Stimulated activated CD4-positive, alpha-beta T cell treated with anti-CD3 and anti-CD28 coated beads, TNF-alpha, amount 100 ng/mL, for 1 hour (primary cell): ENCODE measurements at places on chromosomes 6 and 20.

DNA sequence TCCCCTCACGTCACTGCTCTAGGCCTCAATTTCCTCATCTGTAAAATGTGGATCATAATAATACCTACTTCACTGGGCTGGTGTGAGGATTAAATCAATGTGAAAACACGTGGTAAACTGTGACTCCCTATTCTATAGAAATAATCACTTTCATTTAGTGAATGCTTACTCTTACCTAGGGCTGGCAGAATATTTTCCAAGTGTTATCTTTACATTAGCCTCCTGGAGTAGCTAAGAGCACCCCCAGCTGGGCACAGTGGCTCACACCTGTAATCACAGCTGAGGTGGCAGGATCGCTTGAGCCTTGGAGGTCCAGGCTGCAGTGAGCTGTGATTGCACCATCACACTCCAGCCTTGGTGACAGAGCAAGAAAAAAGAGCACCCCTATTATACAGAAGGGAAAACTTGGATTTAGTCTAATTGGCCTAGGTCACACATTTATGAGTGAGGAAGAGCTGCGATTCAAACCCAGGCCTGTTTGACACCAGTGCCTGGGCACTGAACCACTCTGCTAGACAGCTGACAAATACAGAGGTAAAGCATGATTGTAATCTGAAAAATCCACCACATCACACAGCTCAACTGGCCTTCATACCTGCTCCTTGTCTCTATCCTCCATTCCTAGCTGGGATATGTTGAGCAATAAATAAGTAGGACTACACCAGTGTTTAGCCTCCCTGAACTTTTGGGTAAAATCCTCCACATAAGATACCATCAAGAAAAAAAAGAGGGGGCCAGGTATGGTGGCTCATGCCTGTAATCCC lies 1.4 kb upstream of the SNTA1 start:
- no peak for DNase-seq

DNA sequence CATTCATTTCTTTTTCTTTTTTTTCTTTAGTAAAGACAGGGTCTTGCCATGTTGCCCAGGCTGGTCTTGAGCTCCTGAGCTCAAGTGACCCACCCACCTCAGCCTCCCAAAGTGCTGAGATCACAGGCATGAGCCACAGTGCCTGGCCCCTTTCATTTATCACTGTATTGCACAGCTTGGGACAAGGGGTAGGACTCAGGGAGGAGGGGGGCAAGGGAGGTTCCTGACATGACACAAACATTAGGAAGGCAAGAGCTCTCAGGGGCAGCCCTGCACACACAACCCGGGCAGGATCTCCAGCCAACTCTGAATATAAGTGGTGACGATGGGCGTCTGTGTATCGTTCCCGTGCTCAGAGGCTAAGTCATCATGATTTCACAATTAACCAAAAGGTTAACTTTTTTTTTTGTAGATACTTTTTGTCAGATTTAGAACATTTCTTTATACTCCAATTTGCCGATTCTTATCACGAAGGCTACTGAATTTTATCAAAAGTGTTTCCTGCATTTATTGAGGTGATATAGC lies 19.9 kb downstream of the SLC2A4RG start:
- DNase-seq: no peak

DNA sequence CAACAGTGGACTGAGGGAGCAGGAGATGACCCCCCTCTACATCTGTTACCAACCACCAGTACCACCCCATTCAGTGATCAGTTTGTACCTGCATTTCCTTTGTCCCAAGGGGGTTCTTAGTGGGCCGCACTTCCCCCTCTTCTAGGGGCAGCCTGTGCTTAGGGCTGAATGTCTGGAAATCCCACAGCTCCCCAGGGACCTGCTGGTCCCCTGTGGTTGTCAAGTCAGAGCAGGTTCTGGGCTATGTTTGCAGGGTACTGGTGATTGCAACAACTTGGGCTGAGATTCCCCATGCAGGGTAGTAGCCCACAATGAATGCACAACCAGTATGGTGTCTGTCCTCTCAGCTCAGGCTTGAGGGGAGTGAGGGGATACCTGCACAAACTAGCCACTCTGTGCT lies 39.7 kb upstream of the COL10A1 start:
- no peak for DNase-seq

DNA sequence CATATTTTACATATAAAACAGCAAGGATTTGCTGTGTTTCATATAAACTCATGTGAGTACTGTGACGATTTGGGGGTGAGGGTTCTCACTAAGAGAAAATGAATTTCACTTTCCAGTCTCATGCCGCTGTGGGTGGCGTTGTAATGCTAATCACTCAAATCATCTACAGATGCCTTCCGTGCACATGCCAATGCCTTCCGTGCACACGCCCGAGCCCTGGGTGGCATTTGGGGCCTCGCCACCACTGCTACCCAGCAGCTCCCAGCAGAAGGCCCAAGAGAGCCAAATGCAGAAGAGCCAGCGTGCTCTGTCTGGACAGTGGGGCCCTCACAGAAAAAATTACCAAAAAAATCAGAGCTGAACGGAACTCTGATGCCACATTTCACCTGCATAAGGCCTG lies 53.7 kb downstream of the WDR27 start:
- DNase-seq: no peak

DNA sequence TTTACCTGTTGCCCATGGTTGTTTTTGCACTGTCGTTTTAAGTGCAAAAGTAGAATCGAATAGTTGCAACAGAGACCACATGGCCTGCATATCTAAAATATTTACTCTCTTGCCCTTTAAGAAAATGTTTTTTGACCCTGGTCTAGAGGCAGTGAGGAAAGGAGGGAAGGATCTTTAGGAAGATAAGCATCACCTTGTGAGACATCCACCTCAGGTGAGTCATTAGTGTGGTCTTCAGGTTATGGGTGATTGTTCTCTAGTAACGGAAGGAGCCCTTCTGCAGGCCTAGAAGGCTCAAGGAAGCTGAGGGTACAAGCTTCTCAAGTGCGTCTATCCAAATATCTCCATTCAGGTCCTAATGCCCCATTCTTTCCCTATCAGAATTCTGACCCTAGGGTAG lies 6.6 kb upstream of the RAB44 start:
- no peak for DNase-seq

DNA sequence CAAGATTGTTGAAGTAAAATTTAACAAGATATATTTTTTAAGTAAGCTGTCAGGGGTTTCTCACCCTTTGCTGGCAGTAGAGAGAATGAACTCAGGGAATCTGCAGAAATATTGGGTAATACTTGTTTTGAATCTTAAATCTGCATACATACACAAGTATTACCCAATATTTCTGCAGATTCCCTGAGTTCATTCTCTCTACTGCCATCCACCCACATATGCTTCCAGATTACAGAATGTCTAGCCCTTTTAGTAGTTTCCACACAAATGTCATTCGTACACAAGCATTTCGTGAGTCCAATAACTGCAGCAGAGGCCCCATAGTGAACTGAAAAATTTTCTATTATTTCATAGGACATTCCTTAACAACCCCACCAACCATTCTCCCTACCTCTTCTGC lies 69.6 kb upstream of the TNFRSF21 start:
- DNase-seq: no peak

DNA sequence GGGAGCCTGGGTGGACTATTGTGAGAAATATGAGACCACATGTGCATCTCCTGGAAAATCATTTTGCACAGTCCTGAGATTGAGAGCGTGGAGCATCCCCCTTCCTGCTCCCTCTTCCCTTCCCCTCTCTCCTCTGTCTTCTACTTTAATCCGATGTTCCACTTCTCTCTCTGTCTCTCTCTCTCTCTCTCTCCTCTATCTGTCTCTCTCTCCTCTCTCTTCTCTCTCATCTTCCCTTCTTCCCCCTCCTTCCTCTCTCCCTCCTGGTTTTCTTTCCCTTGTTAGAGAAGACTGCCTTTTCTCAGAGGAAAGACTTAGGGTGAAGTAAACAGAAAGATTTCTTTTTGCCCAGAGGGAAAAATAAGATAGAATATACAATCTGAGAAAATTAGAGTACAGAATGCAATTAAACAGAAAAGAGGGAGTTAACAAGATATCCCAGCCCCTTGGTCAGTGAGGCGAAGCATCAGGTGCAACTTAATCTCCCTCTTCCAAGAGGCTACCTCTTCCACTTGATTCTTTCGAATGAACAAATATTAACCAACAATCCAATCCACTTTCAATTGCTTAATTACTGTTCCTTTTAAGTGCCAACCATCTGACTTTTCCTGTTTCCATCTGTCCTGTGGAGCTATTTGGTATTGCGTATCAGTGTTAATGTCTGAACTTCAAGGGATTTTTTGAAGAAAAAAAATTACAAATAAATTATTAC lies 14.6 kb downstream of the KHDC1 start:
- DNase-seq: no peak

DNA sequence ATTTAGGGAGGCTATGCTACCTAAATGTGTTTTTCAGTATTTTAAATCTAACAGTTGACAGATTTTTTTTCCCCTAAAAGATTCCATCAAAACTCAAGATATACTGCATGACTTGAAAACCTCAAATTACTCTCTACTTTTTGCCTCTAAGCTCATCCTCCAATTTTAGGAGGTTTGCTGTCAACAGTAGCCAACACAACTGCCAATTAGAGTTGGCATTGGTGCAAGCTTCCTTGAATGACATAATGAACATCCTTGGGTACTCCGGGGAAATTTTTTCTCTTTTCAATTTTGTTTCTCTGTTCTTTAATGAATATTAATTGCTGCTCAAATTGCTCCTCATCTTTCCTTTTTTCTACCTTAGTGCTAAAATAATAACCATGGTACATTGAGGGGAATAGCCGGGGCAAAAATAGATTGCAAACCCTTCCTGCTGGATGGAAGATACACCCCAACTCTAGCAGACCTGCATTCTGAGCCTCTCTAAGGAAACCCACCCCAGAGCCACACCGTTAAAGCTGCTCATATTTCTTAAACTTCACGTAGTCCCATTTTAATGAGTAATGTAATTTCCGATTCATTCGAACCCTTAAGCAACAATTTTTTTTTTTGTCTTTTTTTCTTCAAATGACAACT lies 34.3 kb downstream of the SLC22A23 start:
- no peak for DNase-seq

DNA sequence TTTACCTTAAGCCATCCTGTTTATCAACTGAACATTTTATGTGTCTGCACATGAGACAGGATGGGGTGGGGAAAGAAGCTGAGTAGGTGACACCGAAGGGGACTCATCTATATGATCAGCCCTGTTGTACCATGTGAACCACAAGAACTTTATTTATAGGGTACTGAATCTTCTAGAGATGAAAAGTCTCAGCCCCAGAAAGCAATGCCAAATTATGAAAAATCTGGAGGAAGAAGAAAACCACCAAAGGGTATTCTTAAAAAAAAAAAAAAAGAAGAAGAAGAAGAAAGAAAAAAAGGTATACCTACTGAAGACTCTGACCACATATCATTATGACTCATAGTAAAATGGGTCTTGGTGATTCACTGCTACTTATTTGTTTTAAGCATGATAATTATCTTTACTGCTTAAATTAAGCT lies 39.8 kb upstream of the HBS1L start:
- DNase-seq: no peak

- DNase-seq: no peak
Observed at GRCh38 chr6:14877758-14878157, 368.1 kb upstream of the JARID2 start.

- no peak for DNase-seq
Observed at GRCh38 chr6:35267446-35267845, 7.9 kb downstream of the ZNF76 start.

GRCh38 chr6:1739220-1739619 lies 129.5 kb downstream of the FOXC1 start:
- no peak for DNase-seq

- no peak for DNase-seq
Observed at GRCh38 chr20:37266940-37267666, 5.5 kb upstream of the GHRH start.

- DNase-seq: no peak
Observed at GRCh38 chr6:93416571-93417420, 2.6 kb downstream of the EPHA7 start.

GRCh38 chr6:29947077-29947980 lies 5.0 kb downstream of the HLA-A start:
- DNase-seq: no peak

DNA sequence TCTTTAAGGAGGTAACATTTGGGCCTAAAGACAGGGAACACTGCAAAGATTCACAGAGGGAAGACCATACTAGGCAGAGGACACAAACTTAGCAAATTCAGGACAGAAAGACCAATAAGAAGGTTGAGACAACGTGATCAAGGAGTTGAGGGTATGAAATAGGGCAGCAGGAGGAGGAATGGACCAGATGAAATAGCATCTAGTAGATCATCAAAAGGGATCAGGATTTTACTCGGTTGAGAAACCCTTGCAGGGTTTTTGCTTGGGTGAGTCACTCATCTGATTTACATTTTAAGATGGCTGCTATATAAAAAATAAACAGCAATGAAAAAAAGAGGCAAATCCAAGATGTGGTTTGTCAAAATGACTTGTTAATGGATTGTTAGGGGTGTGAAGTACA lies 4.7 kb downstream of the BCLAF1 start:
- no peak for DNase-seq

- no peak for DNase-seq
Observed at GRCh38 chr20:37108676-37109075, 12.9 kb upstream of the RBL1 start.

DNA sequence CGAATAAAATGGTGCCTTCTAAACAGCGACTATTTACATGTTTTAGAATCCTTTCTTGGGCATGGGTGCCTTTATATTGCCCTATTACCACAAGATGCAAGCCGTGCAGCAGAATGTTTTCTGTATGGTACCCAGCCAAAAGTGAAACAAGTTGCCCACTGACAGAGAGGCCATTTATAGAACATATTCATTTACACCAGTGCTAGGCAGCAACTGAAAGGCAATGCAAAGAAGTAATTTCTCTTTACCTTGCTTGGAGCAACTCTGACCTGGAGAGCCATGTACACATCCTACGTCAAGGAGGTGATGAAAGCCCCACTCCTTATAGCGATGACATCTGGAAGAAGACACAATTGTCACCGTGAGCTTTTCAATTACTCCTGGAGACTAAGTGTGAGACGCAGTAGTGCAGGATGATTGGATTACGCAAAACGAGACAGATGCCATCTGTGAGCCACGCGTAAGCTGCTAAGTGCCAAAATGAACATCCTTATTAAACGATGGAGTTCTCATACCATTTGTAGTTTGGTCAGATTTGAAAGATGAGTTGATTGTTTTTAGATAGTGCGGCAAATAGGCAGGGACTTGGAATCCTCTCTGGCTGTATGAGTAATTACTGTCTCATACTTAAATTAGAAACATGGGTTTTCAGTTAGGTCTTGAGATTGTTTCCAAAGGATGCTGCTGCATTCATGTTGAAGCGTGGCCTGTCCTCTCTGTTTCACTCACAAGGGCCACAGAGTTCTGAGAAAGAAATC lies at the start of gene TMEM244:
TSS of gene TMEM244 (minus strand) at position 408 of the 758 bp plus-strand sequence. CDS start at position 281, 127 bp downstream.
- DNase-seq: no peak

GRCh38 chr6:10163203-10163962 lies 251.5 kb downstream of the TFAP2A start:
- no peak for DNase-seq

GRCh38 chr6:117494694-117495318 lies 12.3 kb downstream of the DCBLD1 start:
- DNase-seq: no peak
